ENCODE measurements at places on chromosomes 12 and 14.
A peak's percentile ranks its signal among the peaks of the same experiment; 100 is the strongest.

- peak; percentile 49 for DNase-seq
Measured at GRCh38 chr12:122081697-122082221, 3.2 kb downstream of the MLXIP start.

DNA sequence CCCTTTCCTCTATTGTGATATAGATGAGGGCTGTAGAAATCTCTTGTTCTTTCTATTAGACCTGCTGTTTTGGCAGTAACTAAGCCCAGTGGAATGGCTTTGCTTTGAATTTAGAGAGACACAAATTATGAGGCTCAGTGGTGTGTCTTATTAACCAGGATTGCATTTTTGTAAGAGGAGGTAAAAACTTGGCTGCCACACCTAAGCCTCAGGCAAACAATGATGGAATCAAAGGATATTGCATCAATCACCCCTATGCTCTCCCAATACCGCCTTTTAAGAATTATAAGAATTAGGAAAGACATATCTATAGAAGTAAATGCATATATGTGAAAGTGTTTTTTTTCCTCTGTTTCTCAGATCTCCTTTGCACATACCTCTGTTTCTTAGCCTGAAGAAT lies 63.3 kb downstream of the ACSS3 start:
- DNase-seq: no peak

DNA sequence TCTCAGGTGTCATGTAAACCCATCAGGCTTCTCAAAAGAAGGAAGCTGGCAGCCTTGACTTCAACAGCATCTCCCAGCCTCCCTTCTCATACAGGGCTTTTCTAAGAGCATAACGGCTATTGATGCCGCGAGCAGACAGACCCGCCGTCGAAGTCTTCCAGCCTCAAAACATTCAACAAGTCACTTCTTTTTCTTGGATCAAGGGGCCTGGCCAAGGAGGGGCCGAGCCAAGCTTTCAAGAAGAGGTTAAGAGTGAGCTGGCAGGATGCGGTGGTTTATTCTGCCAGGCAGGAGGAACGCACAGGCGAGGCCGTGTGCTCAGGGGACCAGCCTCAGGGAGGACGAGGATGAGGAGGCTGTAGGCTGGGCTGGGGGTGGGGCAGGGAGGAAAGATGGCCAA lies 102.9 kb upstream of the RFLNA start:
- no peak for DNase-seq

DNA sequence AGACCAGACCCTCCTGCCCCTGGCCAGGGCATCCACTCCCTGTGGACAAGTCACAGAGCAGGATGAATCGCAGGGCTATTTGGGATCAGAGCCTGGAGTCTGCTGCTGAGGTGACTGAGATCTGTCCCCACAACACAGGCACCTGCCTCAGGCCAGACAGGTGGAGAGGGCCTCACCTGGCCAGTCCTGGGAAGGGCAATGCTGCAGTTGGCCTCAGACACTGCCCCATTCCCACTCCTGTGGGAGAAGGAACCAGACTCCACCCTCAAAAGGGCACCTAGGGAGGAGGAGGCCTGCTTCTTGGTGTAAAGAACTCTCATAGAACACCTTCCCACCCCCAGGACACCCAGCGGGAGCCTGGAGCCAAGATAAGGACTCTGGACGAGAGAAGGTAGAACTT lies 48.3 kb upstream of the PLEKHG6 start:
- DNase-seq: no peak

DNA sequence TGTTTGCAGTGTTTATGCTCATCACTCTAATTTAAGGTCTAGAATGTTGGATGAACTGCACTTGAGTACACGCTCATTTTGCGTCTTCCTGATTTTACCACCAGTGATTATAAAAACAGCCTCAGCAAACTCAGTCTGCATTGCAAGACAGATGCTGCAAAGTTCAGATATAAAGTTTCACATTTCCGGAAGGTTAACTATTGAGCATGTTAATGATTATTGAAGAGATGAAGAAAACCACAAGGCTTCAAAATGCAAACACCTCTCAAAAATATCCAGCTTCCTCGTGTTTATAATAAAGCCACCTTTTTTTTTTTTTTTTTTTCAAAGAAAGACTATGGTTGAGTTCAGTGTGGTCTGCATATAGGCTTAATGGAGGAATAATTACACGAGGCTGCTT lies 92.1 kb upstream of the BMP4 start:
- DNase-seq: no peak
